Stomach (tissue), 19 donors: ENCODE measurements at places on chromosomes 3 and 15. TPM values are rescaled to one million over a fixed set of nuclear protein-coding genes. Genes with fewer than 3 reads are reported as not detected.

CTDSPL gene
- 39.7 TPM for total RNA-seq

KCNAB1 gene
- total RNA-seq: not detected

LRTM1 gene
- not detected for total RNA-seq

FBXL22 gene
- 7.7 TPM for total RNA-seq

IRAK2 gene
- total RNA-seq: 6.2 TPM

GOLGA6D gene
- total RNA-seq: not detected
